Urothelium cell line (cell line): ENCODE measurements at places on chromosomes 1 and 21.

DNA sequence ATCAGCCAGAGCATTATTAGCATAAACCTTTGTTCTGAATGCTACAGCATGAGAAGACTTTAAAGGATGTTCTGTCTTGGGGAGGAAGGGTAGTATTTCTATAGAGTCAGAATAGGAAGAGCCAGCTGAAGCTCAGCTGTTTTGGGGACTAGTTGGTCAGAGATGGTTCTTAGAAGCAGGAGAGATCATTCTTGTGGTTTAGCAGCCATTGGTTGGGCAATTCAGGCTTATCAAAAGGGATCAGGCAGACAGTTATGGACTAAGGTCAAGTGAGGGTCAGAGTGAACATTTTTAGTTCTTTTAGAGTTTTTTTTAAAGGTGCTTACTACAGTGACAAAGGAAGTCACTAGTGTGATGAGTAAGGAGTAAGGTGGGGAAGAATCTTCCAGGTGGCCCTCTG, 245.5 kb downstream of the RPS6KC1 start:
- DNase-seq, result no peak

GRCh38 chr1:21935891-21936365, 1.2 kb downstream of the HSPG2 start:
- no peak for DNase-seq

DNA sequence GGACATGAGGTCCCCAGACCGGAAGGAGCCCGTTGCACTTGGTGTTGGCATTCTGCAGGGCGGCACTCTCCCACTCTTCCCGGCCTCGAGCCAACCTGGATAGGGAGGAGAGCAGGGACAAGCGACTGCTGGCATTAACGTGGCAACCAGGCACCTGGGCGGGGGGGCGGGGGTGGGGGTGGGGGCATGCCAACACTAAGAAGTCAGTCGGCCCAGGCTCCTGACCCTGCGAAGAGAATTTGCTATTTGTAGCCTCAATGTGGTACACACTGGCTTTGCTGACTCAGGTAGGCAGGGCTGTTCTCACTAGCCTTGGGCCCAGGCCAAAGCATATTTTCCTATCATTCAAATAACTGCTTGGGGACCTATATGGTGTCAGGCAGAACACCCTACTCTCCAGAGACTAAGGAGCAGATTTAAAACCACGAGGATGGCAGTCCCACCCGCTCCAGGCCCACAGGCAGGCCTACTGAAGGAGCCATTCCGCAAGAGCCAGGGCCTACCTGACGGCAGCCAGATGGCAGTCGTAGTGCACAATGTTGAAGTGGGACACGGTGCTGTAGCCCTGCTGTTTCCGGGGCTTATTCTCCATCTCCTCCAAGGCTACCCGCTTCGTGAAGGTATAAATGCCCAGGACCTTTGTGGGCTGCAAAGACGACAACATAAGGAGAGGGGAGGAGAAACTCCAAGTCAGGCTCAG, 123.7 kb downstream of the UBR4 start:
- DNase-seq, result no peak

- no peak for DNase-seq
These were observed 70.6 kb upstream of the ZBTB18 start for GRCh38 chr1:243980471-243980870.

DNA sequence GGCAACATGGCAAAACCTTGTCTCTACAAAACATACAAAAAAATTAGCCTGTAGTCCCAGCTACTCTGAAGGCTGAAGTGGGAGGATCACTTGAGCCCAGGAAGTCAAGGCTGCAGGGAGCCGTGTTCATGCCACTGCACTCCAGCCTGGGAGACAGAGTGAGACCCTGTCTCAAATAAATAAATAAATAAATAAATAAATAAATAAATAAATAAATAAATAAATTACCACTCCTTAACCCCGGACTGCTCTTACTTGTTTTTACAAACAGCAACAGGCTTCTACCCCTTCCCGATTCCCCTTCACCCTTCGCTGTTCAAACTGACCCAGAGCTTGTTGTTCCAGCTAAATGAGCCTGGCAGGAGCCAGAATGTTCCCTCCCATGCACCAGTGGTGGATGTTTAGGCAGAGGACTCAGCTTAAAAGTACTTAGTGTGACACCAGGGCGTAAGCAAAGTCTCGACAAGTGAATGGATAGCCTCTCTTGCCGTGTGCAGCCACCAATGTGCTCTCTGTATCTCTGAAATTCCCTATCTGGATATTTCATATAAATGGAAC, 21.5 kb upstream of the PADI3 start:
- DNase-seq, result no peak

DNA sequence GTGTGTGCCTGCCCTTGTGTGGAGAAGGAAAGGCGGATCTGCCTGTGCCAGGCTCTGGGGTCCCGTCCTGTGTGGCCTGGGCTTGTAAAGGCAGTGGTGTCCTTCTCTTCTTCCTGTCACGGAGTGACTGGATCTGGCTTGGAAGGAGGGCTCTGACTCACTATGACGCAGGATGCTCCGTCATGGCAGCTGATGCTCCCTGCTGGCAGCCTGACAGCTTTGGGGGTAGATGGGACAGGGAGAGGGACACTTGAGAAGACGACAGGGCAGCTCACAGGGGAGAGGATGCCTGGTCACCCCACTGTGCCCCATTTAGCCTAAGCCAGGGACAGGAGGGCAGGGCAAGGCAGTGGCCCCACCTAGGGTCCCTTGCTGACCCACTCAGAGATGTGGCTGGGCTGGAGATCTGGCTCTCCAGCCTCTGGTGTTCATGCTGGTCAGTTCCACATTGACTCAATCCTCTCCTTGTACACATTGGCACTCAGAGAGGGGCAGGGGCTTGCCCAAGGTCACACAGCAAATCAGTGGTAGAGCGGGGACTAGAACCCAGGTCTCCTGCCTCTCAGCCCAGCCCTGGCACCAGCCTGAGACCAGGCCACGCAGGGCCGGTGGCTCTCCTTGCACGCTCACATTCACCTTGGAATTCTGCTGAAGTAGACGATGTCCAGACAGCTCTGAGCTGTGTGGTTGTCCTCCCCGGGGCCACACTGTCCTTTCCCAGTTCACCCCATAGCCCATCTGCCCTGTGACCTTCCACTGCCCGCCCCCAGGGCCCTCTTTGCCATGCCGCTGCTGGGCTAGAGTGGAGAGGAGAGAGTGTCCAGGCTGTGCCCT, 2.8 kb upstream of the FAM131C start:
- DNase-seq, result peak; percentile 63

GRCh38 chr21:29308456-29308783, 9.7 kb downstream of the BACH1 start:
- DNase-seq, result no peak

GRCh38 chr1:11358984-11359383, 86.0 kb downstream of the UBIAD1 start:
- no peak for DNase-seq
